ENCODE measurements at places on chromosomes 3 and 15.

DNA sequence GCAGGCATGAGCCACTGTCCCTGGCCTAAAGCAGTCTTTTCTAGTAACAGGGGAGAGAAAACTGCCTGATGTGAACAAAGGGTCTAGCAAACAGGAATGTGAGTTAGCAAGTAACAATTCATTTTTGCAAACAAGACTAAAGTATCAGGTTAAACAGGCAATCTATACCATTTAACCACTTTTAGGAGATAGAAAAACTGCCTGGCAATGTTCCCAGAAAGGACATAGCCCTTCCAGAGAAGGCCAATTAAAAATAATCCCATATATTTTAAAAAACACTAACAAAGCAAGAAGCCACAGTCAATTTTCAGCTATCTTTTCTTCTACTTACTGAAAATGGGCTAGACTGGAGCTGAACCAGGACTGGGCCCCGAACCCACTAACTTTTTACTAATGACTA is 6.3 kb downstream of the RBSN start:
- DNase-seq = no peak

DNA sequence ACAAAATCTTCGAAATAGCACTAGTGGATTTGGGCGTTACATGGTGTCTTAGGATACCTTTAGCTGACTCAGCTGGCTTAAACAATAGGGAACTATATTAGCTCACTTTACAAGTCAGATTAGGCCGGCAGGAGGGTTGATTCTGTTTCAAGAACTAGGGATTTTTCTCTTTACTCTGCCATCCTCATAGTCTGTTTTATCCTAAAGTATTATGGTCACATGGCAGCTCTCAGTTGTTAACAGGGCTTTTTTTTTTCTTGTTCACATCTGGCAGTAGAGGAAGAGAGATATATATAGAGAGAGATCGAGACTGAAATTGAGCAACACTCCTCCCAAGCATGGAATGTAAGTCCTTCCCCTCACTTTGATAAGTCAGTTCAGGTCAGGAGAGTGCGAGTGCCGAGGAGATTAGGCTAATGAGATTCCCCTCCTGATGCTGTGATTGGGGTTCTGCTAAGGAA is 32.9 kb downstream of the CHP1 start:
- DNase-seq = no peak

- no peak for DNase-seq
Measured at GRCh38 chr3:169103951-169104941, 559.3 kb downstream of the MECOM start.

DNA sequence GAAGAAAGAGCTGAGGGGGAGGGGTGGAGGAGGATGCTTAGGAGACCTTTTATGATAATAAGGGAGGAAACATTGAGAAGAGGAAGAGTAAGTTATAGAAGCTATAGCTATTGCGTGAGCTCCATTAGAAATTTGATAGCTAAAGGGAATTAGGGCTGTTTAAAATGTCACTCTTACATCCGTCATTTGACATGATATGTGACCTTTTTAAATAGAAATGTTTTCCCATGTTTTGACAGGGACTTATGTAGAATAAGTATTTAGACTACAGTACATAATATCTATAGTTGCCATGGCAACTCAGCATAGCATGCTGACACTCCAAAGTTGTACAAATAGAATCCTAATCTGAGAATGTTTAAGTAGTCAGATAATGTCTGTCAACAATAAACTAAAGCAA is 19.2 kb downstream of the RAD51 start:
- no peak for DNase-seq

DNA sequence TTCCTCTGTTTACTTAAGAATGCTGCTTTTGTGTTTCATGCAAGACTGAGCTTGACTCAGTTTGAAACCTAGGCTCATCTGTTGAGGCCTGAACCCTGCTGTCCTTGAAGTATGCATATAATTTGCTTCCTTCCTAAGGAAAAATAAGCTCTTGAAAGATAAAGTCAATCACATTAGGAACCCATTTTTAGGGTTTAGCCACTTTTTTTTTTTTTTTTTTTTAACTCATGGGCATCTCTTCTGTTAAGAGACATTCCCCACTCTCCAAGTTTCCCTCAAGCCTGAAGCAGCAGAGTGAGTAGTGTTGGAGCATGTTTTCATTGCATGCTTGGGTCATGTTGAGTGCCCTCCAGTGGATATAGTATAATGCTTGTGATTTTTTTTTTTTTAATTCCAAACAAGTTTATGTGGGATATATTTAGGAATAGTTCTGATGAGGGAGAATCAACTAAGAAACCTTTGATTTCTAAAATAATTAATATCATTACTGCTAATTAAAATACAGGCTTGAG is 3.6 kb downstream of the CTNNB1 start:
- DNase-seq = no peak

DNA sequence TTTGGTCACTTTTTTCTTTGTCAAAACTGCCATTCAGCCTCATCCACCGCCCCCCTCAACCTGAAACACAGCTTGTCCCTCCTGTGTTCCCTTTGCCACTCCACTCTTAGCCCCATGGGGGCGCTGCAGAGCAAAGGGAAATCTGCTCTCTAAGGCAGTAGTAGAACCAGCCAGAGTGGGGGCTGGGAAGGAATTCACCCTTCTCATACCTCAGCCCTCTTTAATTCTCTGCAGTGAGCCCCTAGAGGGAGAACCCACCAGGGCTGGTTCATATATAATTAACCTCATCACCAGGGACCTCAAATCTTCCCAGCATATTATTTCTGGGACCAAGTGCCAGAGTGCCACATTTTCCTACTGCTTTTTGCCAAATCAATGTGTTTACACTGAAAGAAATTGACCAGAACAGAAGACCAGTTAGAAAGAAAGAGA is 2.8 kb upstream of the BCL6 start:
- DNase-seq = no peak

- DNase-seq = no peak
Measured at GRCh38 chr3:54533856-54534255, 394.0 kb downstream of the LRTM1 start.

DNA sequence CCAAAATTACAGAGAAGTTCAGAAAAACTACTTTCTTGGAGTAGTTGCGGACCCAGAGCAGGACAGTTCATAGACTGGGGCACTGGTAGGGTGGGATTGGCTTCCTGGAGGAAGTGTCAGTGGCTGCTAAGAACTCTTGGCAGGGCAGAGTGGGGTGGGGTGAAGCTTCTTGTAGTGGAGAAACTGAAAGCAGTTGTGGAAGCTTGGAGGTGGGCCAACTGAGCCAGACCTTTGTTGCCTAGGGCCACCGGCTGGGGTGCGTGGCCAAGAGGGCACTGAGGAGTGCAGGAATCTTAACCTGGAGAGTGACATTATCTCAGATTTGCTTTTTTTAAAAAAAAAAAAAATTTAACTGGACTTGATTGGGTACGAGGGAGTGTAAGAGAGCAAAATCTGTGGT is 3.1 kb downstream of the KAT2B start:
- DNase-seq = no peak

GRCh38 chr15:84654689-84655453 is 788 bp upstream of the WDR73 start:
- DNase-seq = no peak

DNA sequence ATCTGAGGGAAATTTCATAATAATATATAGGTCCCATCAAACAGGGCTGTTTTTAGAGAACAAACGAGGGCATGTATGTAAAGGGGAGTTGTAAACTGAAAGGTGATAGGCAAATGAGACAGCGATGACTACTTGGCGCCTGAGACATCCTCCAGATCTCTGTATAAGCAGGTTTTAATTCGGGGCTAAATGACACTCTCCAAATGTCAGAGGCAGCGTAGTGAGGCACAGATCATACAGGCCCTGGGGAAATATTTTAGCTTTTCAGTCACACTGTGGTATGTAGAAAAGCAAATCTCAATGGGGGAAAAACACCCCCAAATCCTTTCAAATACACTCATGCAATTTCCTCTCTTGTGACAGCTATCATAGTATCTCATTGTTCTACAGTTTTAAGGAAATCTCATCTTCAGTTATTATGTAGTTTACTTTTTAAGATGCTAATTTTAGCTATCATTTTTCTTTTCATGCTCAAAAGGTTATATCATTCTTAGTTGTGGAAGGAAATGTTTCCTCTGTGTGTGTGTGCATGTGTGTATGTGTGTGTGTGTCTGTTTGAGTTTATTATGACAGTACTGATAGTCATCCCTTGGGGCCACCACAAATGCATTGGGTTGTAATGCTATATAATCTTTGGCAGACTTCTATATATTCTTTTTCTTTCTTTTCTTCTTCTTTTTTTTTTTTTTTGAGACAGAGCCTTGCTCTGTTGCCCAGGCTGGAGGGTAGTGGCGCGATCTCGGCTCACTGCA is 1.1 kb downstream of the TPRG1 start:
- no peak for DNase-seq

DNA sequence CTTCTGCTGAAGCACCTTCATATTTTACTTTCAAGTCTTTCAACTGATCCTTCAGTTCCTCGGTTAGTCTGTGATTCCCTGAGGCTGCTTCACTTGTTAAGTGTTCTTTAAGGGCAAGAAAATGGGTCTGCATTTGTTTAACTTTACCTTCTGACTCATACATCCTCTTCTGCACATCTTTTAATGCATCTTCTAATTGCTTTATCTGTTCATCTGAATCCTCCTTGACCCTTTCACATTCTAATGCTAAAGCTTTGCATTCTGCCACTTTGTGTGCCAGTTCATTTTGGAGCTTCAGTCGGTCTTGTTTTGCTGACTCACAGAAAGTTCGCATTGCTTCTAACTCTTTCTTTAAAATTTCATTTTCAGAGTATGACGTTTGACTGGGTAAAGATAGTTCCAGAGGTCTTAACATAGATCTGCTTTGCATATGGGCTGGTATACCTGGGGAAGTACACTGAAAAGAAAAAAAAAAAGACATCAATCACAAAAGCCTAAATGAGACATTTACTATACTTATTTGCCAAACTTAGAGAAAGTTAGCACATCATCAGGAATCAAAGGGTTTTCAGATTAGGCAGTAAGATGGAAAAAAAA is 94.3 kb downstream of the UACA start:
- DNase-seq = no peak

Measured in iPS DF 6.9 (cell line).